Renal pelvis (tissue), 12 donors: ENCODE measurements at places on chromosomes 2 and 18. TPM values are rescaled to one million over a fixed set of nuclear protein-coding genes. Genes with fewer than 3 reads are reported as not detected.

TTN gene
- polyA plus RNA-seq: 1.1 TPM

GREB1L gene
- 5.1 TPM for polyA plus RNA-seq

SPHKAP gene
- polyA plus RNA-seq: 4.3 TPM

- no peak for DNase-seq
These were observed 395.4 kb downstream of the EPHA4 start for GRCh38 chr2:221176667-221177066.

DNA sequence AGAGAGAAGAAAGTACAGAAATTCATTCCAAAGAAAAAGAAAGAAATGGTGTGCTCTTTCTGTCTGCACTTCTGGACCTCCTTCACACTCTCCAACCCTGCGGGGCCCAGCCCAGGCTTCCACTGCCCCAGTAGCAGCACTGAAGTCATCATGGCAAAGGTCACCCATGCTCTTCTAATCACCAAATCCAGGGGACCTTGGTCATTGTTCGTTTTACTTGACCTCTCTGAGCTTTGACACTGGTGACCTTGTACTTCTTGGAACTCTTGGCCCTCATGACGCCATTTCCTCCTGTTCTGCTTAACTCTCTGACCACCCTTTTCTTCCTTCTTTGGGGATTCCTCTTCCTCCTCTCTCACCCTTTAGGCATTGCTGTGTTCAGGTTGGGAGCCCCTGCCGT is 105.6 kb downstream of the SMAD7 start:
- no peak for DNase-seq

- DNase-seq: no peak
These were observed 17.8 kb downstream of the PDCL3 start for GRCh38 chr2:100580367-100581276.
